ENCODE measurements at places on chromosomes 7 and 10.

GRCh38 chr10:58846856-58847255, 329.6 kb upstream of the PHYHIPL start:
- no peak for DNase-seq

GRCh38 chr7:111718886-111719285, 156.6 kb upstream of the IMMP2L start:
- DNase-seq, result no peak

DNA sequence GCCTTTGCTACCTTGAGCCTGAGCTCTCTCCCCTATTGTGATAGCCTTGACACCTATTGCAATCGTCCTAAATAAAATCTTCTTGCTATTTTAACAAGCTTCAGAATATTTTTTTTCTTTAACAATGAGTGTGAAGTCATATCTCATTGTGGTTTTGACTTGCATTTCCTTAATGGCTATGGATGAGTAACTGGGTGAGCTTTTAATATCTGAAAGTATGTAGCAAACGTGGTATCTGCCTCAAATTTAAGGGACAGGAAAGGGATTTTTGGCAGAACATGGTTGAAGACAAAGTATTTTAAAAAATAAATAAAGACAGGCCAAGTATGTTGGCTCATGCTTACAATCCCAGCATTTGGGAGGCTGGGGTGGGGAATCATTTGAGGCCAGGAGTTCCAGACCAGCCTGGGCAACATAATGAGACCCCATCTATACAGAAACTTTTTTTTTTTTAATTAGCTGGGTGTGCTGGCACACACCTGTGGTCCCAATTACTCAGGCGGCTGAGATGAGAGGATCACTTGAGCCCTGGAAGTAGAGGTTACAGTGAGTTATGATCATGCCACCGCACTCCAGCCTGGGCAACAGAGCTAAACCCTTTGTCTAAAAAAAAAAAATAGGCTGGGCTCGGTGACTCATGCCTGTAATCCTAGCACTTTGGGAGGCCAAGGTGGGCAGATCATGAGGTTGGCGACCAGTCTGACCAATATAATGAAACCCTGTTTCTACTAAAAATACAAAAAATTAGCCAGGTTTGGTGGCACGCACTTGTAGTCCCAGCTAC, 319.3 kb upstream of the NRP1 start:
- DNase-seq, result peak; percentile 36

GRCh38 chr10:112404617-112405016, 30.7 kb downstream of the ACSL5 start:
- no peak for DNase-seq

- DNase-seq, result peak; percentile 71
Measured at GRCh38 chr10:88232029-88232895, 350.9 kb downstream of the RNLS start.

Data from skeletal muscle cell (primary cell).